Left ventricle myocardium inferior (tissue), 1 donor: ENCODE measurements at places on chromosomes 4 and X.
A peak's percentile ranks its signal among the peaks of the same experiment; 100 is the strongest.

- no peak for DNase-seq
These were observed 69.3 kb downstream of the GPAT3 start for GRCh38 chr4:83605210-83605609.

- DNase-seq = peak; percentile 70
These were observed 231.7 kb upstream of the PGRMC2 start for GRCh38 chr4:128519163-128519830.

DNA sequence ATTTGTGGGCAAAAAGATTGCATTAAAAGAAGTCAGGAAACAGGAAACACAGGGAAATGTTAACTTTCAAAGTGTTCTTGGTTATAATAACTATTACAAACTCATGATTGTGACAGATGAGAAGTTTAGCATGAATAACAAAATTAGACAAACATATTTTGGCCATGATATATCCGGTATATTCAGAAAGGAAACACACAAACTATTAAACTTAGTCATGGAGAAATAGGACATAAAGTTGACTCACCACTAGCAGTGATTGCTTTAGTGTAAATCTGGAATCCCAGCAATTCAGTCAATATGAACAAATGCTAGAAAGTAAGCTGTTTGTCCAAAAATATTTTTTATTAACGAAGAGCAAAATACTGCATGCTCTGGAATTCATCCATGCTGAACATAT is 1299.9 kb downstream of the C4orf33 start:
- DNase-seq = no peak

DNA sequence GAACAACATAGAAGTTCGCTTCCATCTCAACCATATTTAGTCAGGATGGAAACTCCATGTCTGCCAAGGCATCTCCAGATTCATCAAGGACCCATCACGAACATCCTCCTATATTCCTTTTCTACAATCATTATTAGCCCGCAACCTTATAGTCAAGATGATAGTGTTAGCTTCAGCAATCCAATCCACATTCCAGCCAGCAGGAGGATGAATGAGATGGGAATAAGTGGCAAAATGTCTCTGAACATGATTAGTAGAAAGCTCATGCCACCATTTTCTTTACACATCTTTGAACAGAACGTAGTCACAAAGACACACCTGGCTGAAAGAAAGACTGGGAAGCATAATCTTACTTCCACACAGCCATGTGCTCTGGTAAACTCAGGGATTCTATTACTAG is 18.6 kb upstream of the NR0B1 start:
- DNase-seq = no peak

- no peak for DNase-seq
These were observed 25.7 kb downstream of the MAPK10 start for GRCh38 chr4:86334020-86334750.

GRCh38 chr4:2494992-2495391 is 26.1 kb downstream of the RNF4 start:
- no peak for DNase-seq

DNA sequence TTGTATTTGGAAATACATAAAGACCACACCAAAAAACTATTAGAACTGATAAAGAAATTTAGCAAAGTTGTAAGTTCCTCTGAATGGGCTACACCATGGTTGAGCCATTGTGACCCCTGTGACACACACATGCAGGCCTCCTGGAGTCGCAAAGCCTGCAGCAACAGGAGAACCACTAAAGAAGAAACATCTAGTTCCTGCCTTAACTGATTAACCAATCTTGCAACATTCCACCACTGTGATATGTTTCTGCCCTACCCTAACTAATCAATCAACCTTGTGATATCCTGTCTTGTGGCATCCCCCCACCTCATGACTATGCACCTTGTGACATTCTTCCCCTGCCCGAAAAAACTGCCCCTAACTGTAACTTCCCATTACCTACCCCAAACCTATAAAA is 401.8 kb downstream of the PRDM5 start:
- no peak for DNase-seq

DNA sequence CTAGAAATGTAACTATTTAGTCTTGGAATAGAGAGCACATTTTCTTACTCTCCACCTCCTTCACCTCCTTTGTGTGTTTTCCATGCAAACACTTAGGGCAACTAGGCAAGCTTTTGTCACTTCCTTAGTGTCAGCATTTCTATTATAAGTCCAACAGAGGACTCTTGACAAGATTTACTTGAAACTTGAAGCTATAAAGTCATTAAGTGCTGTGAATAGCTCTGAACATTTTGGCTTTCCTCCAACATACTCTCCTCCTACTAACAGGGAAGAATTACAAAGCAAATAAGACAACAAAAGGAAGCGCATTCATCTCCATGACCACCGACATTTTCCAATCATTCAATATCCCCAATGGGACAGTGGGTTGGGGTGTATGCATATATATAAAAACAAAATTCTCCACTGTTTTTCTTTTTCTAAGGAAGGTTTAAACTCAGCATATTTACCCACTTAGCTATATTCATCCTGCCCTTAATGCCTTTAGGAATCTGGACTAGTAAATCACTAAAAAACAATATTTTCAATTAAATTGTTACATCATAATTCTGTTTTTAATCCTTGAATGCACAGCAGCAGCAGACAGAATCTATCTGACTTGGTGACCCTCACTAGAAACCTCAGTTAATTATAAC is 264.6 kb downstream of the SNCA start:
- no peak for DNase-seq

DNA sequence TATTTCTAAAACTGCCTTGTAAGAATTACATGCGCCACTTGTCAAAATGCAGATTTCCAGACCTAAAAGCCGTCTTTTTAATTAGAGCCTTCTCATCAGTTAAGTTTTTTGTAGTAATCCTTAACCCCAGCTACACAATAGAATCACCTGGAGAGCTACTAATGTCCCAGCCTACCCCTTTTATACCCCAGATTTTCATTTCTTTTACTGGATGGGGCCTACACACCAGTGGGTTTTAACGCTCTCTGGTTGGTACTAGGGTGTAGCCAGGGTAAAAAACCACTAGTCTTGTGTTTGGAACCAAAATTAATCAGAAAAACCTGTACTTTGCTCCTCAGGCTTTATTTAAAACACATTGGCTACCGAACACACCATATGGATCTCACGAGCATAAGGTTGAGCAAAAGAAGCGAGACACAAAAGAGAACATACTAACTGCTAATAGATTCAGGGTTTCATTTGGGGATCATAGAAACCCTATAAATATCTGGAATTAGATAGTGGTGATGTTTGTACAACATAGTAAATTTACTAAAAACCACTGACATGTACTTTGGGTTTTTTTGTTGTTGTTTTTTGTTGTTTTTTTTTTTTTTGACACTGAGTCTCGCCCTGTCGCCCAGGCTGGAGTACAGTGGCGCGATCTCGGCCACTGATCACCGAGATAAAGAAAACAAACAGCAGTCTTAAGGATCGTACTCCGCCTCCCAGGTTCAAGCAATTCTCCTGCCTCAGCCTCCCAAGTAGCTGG is 30.6 kb downstream of the BBS12 start:
- no peak for DNase-seq

- no peak for DNase-seq
These were observed 890.0 kb upstream of the FRG1 start for GRCh38 chr4:189050643-189051042.

DNA sequence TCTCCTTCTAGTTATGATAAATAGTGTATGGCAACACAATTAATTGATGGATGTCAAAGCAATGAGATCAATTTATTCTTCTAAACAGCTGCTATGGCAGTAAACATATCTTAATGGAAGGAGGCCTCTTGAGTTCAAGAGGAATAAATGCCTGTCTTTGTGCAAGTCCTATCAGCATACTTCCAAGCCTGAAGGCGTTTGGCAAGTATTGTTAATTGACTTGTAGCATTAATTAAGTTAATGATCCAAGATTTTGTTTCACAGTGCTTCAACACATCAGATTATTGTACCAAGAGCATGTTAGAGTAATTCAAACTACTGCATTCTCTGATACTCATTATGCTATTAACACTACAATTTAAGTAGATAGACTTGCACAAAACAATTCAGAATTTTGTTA is 144.8 kb downstream of the FAT4 start:
- no peak for DNase-seq

DNA sequence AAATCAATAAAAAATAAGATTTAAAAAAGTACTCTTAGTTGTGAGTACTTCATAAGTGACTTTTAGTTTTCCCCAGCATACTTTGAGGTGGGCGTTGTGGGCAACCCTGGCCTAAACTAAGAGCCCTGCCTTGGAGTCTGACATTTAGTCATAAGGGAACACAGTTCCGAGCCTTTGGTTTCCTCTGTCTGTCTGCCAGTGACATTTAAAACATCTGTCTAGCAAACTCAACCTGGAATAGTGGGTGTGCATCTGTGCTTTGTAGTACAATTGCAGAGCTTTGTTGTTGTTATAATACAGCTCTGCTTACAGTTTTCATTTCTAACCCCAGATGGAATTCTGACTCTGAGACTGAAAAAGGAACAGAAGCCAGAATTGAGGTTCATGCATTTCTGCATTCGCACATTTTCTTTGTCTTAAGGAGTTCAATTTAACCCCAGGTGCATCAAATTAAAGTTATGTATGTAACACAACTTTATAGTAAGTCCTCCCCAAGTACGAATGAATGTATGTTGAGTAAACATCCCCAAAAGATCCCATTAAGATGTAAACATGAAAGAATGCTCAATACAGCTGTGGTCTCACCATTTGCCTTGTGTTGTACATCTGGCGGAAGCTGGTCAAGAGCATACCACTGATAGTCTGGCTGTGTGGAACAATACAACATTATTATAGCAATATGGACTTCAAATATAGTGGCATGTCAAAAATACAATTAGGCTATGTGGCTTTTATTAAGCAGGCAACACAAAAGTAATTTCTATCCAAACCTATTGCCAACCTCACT is 25.9 kb downstream of the TNIP3 start:
- no peak for DNase-seq

GRCh38 chr4:90002441-90003062 is 107.9 kb downstream of the MMRN1 start:
- no peak for DNase-seq

GRCh38 chrX:134626434-134626833 is 31.8 kb downstream of the PLAC1 start:
- peak; percentile 31 for DNase-seq

DNA sequence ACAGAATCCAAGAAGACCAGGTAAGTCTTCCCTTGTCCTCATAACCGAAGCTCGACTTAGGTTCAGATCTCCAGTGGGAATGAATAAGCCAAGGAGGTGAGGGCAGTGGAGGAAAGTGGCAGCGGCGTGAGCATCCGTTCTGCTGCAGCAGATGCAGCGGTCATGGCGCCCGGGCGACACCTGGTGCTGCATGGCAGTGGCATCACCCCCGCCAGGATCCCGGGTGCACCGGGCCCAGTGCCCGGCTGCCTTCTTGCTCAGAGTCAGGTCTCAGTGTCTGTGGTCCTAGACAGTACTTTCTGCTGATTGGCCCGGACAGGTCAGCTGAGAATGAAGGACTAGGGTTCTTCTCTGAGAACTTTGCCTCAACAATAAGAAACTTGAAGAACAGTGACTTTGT is 83.4 kb upstream of the SORBS2 start:
- DNase-seq = no peak

GRCh38 chr4:29581457-29581856 is 1138.7 kb upstream of the PCDH7 start:
- DNase-seq = no peak

- no peak for DNase-seq
These were observed 204.2 kb upstream of the PDE5A start for GRCh38 chr4:119832776-119833175.

GRCh38 chr4:25972984-25973745 is 59.1 kb downstream of the SMIM20 start:
- no peak for DNase-seq

DNA sequence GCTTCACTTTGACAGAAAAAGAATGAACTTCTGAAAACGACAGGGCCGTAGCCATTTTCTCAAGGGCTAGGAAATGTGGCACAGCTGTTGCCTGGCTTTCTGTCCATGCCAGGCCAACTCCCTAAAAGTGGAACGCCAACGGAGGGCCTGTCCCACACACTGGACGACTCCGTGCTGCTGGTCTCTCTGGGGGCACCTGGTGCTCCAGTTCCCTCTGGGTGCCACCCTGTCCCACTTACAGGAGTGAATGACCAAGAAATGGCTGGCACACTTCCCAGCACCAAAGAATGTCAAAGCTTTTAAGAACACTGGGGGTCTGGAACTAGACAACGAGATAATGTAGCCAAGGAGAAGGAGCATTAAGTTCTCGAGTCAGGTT is 40.9 kb downstream of the GATB start:
- no peak for DNase-seq

- DNase-seq = no peak
These were observed 17.5 kb downstream of the CXCL13 start for GRCh38 chr4:77623091-77623490.

GRCh38 chrX:153848325-153848724 is 18.0 kb upstream of the PDZD4 start:
- DNase-seq = no peak

- DNase-seq = no peak
These were observed 300.9 kb upstream of the HS3ST1 start for GRCh38 chr4:11729548-11729947.

DNA sequence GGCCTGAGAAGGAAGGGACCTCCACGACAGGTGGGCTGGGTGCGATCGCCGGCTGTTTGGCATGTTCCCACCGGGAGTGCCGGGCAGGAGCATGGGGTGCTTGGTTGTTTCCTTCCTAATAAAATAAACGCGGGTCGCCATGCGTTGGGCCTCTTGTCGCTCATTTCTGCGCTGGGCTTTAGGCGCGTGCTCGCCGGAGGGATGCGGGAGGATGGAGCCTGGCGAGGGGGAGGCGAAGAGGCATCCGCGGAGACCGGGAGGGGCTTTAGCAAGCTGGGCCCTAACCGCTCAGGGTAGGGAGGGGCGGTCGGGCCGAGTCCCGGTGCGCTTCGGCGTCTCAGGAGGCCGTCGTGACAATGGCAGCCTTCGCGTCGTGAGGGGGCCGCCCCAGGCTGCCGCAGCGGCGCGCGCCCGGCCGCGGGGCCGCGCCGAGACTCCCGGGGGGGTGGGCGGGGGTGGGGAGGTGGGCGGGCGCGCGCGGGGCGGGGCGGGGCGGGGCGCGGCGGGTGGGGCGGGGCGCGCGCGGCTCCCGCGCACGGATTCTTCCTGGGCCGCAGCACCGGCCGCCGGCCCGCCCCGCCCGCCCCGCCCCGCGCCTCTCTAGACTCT is 476 bp upstream of the GDI1 start:
- DNase-seq = peak; percentile 24

DNA sequence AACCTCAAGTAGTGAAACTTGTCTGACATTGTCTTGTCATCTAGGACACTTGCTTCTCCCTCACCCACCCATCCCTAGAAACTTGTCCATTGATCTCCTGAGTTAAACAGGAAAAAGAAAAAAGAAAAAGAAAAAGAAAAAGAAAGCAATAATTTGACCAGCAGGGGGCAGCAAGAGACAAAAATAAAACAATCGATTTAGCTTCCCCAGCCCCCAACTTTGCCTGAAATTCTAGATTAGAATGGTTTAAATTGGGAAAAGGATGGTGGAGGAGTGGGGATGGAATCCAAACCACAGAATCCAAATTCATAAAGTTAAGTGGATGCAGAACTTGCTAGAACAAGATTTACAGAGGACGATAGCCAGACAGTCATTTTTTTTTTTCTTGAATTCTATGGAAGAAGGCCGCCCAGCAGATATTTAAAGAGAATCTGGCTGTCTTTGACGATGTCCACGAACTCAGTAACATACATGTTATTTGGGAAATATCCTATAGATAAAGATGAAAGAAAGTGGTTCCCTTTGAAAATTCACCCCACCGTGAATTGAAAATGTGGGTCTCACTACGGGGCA is 282.9 kb downstream of the USP46 start:
- DNase-seq = no peak

- no peak for DNase-seq
These were observed 42.0 kb upstream of the PRKG2 start for GRCh38 chr4:81257021-81257420.
